T-cell (primary cell): ENCODE measurements at places on chromosomes 1 and 21. TPM values are rescaled to one million over a fixed set of nuclear protein-coding genes. Genes with fewer than 3 reads are reported as not detected.
A peak's percentile ranks its signal among the peaks of the same experiment; 100 is the strongest.

The S100A9 gene
- total RNA-seq: 1.6 TPM

The S100A14 gene
- not detected for total RNA-seq

The AIM2 gene
- total RNA-seq: 2.5 TPM

The YBEY gene
- total RNA-seq: 20.0 TPM

The STIL gene
- total RNA-seq: 1.7 TPM

The WNT4 gene
- total RNA-seq: not detected

The FBXO2 gene
- total RNA-seq: 4.7 TPM

The ATAD3C gene
- 0.59 TPM for total RNA-seq

The PPM1J gene
- total RNA-seq: 0.43 TPM

The CAMK1G gene
- total RNA-seq: not detected

The FAM72A gene
- total RNA-seq: 1.7 TPM

The FCRL6 gene
- total RNA-seq: 11.8 TPM

The MINDY1 gene
- total RNA-seq: 21.7 TPM

The TCHH gene
- not detected for total RNA-seq

The NUF2 gene
- 1.3 TPM for total RNA-seq

The PTAFR gene
- total RNA-seq: 0.86 TPM

The RNF187 gene
- 94.9 TPM for total RNA-seq

DNA sequence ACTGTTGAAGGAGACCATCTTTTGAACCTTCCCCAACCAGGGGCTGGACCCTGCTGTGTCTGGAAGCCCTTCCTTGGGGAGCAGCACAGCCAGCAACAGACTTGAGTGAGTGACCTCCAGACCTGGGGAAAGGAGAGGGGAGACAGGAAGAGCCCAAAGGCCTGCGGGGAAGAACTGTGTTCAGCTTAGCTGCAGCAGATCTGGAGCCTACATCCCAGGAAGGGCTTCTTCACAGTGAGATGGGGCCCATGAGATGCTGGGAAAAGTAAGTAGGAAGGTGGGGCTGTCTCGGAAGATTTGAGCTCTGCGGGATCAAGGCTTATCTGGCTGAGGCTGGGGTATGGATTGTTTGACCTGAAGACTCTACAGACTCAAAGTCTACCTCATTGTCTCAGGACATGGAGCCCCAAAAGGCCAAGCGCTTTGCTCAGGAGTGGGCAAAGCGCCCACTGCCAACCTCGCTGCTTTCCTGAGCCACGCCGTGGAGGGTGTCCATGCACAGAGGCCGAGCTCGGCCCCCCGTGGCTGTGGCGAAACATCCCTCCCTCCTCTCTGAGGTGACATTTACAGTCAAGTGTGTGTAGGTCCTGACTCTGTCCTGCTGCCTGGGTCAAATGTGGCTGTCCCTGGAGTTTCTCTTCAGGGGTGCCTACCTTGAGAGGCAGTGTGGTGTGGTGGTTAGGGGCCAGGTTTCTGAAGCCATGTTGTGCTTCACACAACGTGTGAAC, 24.5 kb downstream of the SPOCD1 start:
- no peak for DNase-seq

GRCh38 chr1:208101661-208102431, 142.3 kb downstream of the PLXNA2 start:
- DNase-seq: no peak

- DNase-seq: no peak
Measured at GRCh38 chr1:46948629-46949416, 7.5 kb upstream of the CYP4A11 start.

- no peak for DNase-seq
Measured at GRCh38 chr1:214989341-214989740, 93.2 kb upstream of the KCNK2 start.

GRCh38 chr21:45013260-45013841, 61.0 kb upstream of the ADARB1 start:
- no peak for DNase-seq

GRCh38 chr1:17524645-17525044, 14.9 kb upstream of the ARHGEF10L start:
- no peak for DNase-seq

DNA sequence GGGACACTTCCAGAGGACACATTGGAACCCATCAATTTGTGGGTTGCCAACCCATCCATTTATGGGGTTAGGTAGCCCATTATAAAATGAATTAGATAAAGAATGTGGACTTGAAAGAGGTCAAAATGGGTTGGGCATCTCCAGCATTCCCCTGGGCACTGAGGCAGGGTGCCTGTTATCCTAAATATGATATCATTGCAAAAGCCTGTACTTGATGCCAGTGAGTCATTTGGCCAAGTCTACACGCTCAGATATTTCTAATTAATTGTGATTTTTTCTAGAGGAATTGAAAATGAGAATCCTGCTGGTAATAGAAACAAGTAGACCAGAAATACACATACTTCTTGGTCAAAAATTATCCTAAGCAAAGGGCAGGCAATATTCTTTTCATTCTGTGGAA, 21.9 kb upstream of the NBL1 start:
- no peak for DNase-seq

DNA sequence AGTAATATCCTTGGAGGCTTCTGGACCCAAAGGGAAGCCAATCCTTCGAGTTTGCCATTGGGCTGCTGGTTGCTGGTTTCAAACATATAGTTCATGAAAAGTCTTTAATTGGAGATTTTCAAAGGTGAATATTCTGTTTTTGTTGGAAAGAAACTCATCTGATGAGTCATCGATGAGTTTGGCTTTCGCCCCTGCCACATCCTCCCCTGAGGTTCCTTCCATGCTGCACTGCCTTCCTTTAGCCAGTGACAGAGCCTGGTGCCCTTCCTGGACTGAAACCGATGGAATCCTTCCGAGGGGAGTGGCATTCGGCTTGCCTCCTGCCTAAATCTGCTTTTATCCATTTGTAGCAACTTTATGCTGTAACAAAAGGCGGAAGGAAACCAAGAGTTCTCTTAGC, 550.0 kb downstream of the KIF26B start:
- DNase-seq: no peak

- peak; percentile 11 for DNase-seq
Measured at GRCh38 chr1:31300193-31300592, 3.4 kb downstream of the ZCCHC17 start.

DNA sequence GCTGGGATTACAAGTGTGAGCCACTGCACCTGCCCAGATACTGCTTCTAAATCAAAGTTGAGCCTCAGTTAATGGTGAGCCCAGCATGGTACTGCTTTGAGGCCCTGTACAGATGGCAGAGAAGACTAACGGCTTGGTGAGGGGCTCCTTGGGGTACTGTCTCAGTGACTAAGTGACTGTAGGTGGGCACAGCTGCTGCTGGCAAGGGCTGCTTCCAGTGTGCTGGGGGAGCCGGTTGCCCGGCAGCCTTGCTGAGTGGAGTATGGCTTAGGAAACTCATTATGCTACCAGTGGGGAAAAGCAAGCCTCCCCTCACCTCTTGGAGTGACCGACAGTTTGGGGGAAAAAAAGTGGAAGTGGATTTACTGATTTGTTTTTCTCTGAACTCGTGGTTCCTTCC, 23.6 kb upstream of the ARHGEF10L start:
- DNase-seq: no peak

GRCh38 chr1:22428672-22429071, 23.0 kb upstream of the ZBTB40 start:
- DNase-seq: no peak

GRCh38 chr1:231611851-231612250, 14.7 kb upstream of the DISC1 start:
- no peak for DNase-seq

DNA sequence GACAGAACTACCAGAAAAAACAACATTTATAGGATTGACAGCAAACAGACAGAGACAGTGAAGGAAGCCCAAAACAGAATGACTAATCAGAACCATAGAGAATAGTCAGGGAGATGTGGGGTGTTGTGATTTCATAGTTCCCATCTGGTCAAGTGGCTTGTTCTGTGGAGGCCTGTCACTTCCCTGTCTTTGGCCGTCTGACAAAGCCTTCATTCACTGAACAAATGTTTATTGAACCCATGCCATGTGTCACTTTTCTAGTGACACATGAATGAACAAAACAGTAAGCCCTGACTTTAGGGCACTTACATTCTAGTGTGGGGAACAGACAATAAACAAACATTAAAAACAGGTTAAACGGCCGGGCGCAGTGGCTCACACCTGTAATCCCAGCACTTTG, 3.2 kb upstream of the SRRM1 start:
- no peak for DNase-seq

GRCh38 chr1:6917067-6917466, 131.8 kb downstream of the CAMTA1 start:
- no peak for DNase-seq

DNA sequence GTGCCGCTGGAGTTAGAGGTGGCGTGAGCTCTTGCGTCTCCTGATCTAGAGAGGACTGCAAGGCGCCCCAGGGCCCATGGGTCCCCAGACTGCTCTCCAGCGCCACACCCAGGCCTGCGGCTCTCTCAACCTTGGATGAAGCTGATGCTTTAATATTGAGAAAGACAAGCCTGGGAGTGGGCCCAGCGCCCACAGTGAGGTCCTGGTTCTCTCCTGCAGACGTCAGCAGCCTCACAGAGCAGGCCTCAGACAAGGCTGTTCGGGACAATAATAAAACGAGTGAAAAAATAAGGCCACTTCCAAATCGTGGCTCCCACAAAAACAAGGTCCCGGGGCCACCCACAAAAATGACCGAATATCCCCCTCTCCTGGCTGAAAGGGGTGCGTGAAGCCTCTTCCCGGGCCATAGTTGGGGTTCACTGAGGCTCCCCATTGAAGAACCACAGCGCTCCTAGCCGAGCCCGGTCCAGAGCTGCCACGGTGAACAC, 6.0 kb upstream of the DNMT3L start:
- no peak for DNase-seq

DNA sequence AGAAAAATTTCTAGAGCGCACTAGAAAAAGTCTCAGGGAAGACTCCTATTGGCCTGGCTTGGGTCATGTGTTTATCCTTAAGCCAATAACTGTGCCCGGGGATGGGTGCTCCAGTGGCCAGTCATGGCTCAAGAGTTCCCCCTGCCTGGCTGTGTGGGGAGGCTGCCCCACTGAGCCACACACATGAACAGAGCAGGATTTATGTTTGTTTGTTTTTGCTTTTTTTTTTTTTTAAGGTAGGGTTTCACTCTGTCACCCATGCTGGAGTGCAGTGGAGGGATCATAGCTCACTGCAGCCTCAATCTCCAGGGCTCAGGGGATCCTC, 21.8 kb downstream of the EDN2 start:
- DNase-seq: no peak

GRCh38 chr1:66931590-66931989, 6.8 kb downstream of the MIER1 start:
- no peak for DNase-seq

GRCh38 chr1:244614113-244614836, 38.7 kb upstream of the DESI2 start:
- no peak for DNase-seq

DNA sequence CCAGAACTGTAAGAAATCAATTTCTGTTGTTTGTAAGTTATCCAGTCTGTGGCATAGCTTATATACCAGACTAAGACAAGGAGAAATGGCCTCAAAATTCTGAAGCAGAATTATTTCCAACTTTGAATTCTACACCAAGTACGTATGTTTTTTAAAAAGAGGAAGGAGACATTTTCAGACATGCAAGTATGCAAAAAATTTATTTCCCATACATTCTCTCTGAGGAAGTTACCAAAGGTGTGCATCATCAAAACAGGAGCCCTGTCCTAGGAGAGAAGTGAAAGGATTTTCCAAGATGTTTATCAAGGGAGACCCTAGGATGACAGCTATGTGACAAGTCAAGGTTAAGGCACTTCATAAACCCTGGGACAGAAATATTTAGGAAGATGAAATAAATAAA, 49.3 kb upstream of the RABGAP1L start:
- no peak for DNase-seq

DNA sequence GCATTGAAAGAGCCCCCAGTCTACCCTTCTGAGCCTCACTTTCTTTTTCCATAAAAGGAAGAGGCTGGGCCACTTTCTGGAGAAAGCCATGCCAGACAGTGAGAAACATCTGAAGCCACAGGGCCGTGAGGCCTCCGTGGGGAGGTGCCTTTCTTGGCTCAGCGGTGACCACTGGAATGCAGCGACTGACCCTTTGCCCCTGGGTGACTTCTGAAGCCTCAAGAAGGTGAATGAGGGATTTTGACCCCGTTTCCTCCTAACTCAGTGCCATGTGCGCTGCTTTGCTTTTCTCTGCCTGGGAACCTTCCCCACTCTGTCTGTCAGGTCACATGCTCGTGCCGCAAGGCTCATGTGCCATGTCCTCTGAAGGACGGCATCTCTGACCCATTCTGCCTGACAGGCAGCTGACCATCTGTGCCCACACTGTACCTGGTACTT, 44.7 kb upstream of the A3GALT2 start:
- no peak for DNase-seq

DNA sequence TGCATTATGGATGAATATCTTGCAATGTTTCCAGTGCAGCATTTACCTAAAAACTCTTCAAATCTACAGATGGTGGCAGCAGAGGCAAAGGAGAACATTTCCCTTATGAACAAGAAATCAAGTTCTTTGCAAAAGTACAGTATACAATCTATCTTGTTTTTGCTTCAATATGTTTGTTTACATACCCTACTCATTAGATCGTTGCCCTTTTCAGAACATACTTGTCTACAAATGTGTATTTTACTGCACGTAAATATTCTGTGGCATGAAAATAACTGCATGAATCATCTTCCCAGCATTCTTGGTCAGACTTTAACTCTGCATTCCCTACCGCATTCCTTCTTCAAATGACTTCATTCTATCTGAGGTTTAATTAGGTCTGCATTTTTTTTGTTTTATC, 212.7 kb downstream of the ZP4 start:
- no peak for DNase-seq

GRCh38 chr1:155128755-155129473, 1.2 kb downstream of the EFNA1 start:
- DNase-seq: no peak

GRCh38 chr1:8712413-8713231, 104.8 kb downstream of the RERE start:
- no peak for DNase-seq

DNA sequence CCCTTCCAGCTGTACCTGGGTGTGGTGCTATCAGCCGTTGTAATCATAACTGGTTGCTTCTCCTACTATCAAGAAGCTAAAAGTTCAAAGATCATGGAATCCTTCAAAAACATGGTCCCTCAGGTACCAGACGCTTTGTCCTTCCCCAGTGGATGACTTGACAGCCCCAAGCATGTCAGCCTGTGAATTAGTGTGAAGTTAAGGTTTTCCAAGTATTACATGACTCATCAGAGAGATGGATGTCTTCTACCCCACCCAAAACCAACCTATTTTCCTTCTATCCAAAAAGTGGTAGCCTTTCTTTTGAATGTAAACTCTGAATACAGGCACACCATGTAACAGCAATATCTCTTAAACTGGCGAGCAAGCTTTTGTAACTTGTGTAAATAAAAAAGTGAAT, 15.1 kb downstream of the ATP1A1 start:
- no peak for DNase-seq

- no peak for DNase-seq
Measured at GRCh38 chr1:19262047-19262446, 10.4 kb downstream of the MRTO4 start.

- DNase-seq: no peak
Measured at GRCh38 chr1:10745383-10745782, 51.1 kb downstream of the CASZ1 start.
